ENCODE measurements at places on chromosomes 11 and 22. TPM values are rescaled to one million over a fixed set of nuclear protein-coding genes. Genes with fewer than 3 reads are reported as not detected.

ZBTB16 gene
- 10.5 TPM for total RNA-seq

SLC6A5 gene
- total RNA-seq = 0.07 TPM

CARD18 gene
- total RNA-seq = not detected

RFPL2 gene
- total RNA-seq = 0.51 TPM

BTBD18 gene
- total RNA-seq = not detected

F2 gene
- total RNA-seq = 0.25 TPM

BARX2 gene
- 0.36 TPM for total RNA-seq

TRIM51 gene
- total RNA-seq = not detected

GPHA2 gene
- total RNA-seq = not detected

C11orf21 gene
- 1.3 TPM for total RNA-seq

CUL5 gene
- 29.1 TPM for total RNA-seq

Measured in cardiac muscle cell (in vitro differentiated cells and primary cell).